ENCODE measurements at places on chromosomes 1 and 21.

DNA sequence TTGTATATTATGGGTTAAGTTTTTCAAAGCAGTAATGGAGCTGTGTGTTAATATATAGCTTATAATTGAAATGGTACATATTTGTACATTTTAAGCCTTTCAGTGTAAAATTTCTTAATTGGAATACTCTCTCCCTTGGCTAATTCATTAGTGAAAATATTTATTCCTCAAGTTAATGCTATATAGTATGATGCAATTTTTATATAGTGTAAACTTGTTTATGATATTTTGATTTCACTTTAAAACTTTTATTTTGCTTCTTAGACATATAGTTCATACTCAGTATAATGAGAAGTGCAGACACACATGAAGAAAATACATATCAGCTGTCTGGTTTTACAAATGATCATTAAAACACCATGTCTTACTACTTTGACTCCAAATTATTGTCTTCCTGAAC, 140.6 kb downstream of the SDCCAG8 start:
- DNase-seq = no peak

GRCh38 chr1:68904477-68904876, 407.6 kb upstream of the DEPDC1 start:
- no peak for DNase-seq

- peak; percentile 19 for DNase-seq
These were observed 13.4 kb downstream of the PROK1 start for GRCh38 chr1:110464340-110464739.

DNA sequence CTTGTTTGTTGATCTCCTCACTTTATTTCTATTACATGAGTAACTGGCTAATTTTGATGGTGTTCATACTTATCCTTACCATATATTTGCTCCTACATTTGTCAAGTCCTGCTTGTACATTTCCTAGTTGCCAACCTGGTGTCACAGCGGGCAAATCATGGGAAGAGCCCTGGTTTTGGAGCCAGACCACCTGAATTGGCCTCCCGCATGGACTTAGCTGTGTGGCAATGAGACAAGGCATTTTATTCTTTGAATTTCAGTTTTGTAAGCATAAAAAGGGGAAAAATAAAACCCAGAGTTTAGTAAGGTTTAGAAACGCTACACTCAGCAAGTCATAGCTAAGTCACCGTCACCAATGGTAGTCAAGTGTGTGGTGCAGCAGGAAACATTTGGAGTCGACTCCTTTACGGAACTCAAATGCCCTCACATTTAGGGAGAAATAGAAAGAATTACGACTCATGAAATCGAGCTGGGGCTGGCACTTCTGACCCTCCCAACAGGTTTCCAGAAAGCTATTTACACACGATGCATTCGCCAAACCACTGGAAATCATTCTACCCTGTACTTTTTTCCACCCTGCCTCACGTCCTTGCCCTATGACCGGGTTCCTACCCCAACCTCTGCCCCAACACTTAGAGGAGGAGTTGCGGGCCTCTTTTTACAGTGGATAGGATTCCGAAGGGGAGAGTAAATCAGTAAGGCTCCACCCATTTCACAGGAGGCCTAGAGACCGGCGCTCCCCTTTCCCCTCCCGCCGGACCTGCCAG, 492 bp upstream of the PGM1 start:
- DNase-seq = no peak

DNA sequence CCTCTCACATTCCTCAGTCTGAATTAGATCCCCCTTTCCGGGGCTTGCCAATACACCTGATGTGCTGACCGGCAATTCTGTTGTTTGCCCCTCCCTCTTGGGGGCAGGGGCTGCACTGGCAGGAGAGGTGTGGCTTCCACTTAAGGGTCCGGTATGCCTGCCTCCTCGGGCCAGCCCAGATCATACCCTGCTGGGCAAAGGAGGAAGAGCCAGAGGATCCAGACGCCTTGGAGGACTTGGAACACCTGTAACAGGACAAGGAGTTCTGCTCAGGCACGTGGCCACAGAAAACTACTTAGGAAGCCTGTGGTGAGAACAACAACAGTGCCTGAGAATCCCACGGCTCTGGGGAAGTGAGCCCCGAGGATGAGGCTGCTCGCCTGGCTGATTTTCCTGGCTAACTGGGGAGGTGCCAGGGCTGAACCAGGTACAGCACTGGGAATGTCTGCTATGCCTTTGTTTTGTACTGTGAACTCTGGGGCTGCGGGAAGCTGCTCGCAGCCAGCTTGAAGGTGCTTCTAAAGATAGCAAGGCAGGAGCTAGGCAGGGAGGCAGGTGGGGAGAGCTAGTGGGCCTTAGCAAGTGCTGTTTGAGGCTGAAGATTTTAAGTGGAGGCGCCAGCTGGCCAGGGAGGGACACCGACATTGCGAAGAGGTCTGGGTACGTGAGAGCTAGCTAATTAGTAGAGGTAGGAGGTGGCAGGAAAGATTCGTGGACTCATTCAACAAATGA, at the start of gene SMPDL3B:
TSS of gene SMPDL3B (plus strand) at position 183 of the 732 bp plus-strand sequence. CDS start at position 367, 184 bp downstream.
- no peak for DNase-seq

All from HFFc6 (cell line).